ENCODE measurements at places on chromosomes 1 and 21. TPM values are rescaled to one million over a fixed set of nuclear protein-coding genes. Genes with fewer than 3 reads are reported as not detected.

GRCh38 chr1:228513236-228513900 is 26.2 kb downstream of the RNF187 start:
- DNase-seq: no peak

GRCh38 chr1:23108918-23109533 is 59.6 kb downstream of the LUZP1 start:
- no peak for DNase-seq

DNA sequence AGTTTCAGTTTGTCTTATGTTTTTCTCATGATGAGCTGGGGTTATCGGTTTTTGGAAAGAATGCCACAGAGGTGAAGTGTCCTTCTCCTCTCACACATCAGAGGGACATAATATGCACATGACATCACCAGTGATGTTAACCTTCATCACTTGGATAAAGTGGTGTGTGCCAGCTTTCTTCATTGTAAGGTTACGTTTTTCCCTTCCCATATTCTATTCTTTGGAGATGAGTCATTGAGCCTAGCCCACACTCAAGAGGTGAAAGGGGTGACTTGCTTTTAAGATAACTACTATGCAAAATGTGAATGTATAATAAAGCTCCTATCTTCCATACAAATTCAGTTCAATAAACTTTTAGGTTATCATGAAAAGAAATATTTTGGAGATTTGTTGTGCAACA is 36.7 kb upstream of the MAGI3 start:
- no peak for DNase-seq

PLPP3 gene
- 271 TPM for total RNA-seq

ARTN gene
- total RNA-seq: 6.1 TPM

GRCh38 chr1:41901551-41901950 is 17.2 kb downstream of the HIVEP3 start:
- no peak for DNase-seq

DNA sequence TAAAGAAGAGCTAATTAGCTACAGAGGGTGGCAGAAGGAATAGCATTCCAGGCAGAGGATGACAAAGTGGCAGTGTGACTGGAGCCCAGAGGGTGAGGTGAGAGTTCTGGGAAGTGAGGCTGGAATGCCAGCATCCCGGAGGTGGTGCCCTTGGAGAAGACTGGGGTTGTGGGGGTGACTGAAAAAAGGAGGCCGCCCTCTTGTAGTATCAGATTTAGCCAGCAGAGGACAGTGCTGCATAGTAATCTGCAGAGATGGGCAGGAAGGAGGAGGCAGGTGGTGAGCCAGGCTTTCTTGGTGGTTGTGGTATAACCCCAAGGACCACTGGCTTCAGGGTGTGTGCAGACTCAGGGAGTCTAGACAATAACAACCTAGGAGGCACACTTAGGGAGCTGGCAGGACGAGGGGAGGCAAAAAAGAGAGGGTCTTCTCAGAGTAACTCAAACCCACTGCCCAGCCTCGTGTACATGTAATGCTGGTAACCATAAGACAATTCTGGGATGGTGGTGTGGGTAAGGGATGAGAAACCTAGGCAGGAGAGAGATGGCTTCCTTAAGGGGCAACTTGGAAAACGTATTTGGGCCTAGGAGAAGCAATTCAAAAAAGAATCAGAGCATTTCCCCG is 30.5 kb downstream of the MROH7 start:
- no peak for DNase-seq

DNA sequence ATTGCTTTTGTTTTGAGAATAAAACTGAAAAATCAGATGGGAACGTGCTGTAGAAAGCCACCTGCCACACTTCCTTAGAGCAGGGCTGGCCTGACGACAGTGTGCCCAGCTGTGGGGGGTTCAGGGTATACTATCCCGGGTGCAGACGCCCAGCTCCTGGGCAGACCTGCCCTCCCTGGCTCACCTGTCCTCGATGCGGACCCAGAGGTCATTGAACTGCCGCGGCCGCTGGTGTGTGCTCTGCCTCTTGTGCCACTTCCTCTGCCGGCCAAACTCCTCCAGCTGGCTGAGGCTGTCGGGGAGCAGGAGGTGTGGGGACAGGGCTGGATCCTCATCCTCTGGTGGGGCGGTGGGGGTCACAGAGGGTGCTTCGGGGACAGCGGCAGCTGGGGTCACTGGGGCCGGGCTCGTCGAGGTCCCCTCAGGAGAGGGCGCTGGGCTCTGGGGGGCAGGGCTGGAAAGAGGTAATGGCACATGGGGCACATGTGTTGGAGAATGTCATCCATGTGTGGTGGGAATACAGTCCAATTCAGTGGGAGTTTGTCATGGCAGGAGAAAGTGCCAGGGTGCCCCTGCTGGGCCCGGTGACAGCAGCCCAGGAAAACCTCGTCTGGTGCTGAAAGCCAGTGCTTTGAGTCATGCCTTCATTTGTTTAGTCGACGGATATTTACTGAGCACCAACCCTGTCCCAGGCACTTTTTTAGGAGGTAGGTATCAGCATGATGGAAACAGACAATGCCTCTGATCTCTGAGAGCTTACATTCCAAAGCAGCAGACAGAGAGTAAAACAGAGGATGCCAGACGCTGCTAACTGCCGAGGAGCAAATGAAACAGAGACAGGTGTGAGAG is 222.0 kb downstream of the TRABD2B start:
- DNase-seq: no peak

DNA sequence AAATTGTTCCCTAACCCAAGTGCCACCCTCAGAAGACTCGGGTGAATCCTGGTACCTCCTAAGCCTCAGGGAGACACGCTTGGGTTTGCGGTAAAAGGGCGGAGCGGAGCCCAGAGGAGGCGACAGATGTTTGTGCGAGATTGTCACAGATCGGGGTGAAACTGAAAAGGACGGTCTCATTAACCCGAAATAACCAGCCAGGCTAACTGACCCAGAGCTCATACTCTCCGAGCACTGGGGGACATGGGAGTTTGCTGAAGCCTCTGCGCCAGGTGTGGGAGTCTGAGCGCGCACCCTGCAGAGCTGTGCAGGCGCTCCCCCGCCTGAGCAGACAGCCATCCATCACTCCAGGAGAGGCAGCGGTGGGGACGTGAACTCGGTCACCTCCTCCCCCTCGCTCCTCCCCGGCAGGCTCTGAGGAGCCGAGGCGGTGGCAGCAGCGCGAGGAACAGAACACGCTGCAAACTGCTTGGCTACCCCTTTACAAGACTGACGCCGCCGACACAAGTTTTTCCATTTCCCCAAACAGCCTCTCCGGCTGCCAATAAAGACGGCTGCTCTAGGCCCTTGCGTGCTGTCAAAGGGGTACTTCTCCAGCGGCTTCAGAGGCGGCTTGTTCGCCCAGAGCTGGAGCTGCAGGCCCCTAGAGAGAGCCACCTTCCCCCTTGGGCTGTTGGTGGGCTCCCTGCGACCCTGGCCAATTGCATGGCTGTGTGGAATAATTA is 43.5 kb downstream of the RRAGC start:
- no peak for DNase-seq
